ENCODE measurements at places on chromosomes 2 and 18.

DNA sequence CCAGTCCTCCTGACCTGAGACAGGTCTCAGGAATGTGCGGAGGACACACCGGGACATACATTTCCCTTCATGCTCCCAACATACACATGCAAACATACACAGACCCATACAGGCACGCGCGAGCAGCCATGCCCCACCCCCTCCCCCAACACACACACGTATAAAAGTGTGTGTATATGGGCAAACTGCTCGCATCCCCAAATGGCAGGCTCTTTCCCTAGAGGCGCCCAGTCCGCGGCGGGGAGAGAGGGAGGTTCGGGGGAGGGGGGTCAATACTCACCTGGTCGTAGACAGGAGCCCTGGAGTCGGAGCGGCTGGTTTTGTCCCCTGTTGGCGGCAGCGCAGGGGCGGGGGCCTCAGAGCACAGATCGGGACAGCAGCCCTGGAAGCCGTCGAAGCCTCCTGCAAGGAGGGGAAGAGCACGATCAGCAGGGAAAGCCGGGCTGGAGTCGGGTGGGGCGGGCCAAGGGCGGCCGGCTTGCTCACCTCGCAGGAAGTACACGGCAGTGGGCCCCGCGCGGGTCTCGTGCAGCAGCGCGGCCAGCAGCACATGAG lies 682 bp downstream of the DUSP2 start:
- DNase-seq, result no peak

- no peak for DNase-seq
Observed at GRCh38 chr2:170488807-170489206, 226.3 kb upstream of the SP5 start.

- DNase-seq, result no peak
Observed at GRCh38 chr2:227793148-227793712, 20.4 kb upstream of the CCL20 start.

GRCh38 chr2:1407950-1408675 lies 5.2 kb upstream of the TPO start:
- DNase-seq, result no peak

DNA sequence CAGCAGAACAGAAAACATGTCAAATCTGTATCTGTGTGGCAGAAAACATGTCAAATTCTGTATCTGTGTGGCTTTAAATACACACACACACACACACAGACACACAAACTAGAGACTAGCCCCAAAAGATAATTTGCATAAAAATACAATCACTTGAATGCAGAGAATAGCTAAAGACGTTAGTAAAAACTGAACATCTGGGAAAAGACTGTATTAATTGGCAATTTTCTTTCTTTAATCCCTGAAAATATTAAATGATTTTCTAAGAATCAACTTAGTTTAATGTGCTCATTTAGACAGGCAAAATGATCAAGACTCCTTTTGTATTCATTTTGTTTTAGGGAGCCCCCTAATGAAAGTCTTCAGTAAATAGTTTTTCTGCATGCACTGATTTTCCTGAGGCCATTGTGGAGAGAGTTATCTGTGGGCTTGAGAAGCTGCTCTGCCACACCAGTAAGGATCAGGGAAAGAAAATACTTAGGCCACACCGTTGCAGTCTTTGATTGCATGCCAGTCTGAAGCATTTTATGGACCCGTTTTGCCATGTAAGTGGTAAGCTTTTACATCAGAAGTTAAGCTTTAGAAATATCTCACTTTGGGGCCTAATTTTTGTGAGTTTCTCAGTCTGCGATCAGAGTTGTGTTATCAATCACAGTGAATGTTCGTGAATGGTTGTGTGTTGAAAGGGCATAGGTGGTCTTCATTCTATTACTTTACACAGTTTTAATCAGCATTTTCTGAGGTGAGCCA lies 2.2 kb downstream of the SPATS2L start:
- no peak for DNase-seq

DNA sequence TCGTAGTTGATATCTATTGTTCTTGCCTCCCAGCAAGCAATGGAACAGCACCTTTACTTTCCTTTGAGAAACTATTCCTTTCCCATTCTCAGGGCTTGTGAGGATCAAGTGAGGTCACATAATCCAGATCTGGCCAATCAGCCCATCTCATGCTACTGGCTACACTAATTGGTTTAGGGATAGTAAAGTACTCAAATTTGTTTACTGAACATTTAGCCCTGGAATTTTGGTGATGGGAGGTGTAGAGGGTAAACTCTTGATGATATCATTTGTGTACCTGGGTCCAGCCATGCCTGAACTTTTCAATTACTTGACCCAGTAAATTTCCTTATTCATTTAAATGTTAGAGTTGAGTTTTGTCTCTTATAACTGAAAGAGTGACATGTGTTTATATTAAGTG lies 195.8 kb upstream of the TNP1 start:
- no peak for DNase-seq
